ENCODE measurements at places on chromosomes 7 and 10.

DNA sequence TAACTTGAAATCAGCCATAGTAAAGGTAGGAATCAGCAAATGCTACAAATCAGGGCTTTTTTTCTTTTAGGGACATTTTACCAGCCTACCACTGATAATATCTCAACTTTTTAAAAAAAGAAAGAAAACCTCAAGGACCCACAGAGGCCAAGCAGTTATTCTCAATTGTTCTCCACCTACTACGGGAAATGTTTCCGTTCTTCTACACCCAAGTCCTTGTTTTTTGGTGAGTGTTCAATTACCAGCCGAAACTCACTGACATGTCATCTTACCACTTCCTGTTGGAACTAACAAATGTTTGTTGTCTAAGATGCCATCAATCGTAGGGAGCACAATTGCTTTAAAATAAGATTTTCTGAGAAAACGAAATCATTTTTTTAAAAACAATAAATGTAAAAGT, 50.2 kb upstream of the CDK1 start:
- no peak for DNase-seq

DNA sequence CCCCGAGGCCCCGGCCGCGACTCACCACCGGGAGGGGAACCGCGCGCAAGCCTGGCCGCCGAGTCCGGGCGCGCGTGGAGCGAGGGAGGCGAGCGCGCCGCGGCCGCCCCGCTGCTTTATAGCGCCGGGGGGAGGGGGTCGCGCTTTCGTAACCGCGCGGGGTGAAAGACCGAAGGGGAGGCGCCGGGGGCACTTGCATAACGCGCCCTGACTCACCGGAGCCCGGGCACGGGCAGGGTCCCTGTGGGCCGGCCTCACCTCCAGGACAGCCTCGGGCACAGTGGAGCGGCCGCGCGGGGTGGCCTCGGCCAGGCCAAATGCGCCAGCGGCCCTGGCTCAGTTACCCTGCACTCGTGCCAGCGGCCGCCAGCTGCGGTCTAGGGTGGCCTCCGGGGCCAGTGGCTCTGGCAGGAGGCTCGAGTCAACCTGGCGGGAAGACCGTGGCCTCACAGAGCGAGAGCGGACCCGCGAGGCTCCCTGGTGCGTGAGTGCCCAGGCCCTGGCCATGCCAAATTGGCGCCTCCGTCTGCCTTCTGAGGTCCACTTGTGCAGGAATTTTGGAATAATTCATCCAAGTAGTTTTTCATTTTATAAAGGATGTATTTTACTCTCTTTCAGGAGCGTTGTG, at the start of gene RBP4:
Gene RBP4 (minus strand): TSS at position 90 of the 628 bp plus-strand sequence. CDS start 207 bp downstream, outside the sequence.
- no peak for DNase-seq

GRCh38 chr10:89153971-89154370, 53.1 kb downstream of the CH25H start:
- DNase-seq, result no peak

GRCh38 chr10:103652599-103653281, 159.2 kb downstream of the NEURL1 start:
- DNase-seq, result no peak

Data from activated CD4-positive, alpha-beta T cell treated with anti-CD3 and anti-CD28 coated beads for 24 hours (primary cell).